Activated effector memory CD4-positive, alpha-beta T cell treated with anti-CD3 and anti-CD28 coated beads, Interleukin-2, amount 50 U/mL, for 16 hours (primary cell): ENCODE measurements at places on chromosomes 1 and 21.

DNA sequence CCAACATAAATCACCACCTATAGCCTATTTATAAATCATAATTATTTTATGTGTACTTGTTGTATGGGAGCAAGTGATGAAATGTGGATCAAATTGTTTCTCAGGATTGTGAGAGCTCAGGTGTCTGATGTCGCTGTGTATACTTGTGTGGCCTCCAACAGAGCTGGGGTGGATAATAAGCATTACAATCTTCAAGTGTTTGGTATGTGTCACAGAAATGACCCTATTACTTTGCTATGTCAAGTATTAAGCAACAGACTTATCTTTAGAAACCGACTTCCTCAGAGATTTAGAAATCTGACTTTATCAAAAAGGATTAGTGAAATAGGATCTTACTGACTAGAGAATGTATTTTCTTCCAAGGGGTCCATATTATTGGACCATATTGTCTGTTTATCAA lies 280.9 kb downstream of the TPR start:
- DNase-seq, result no peak

- DNase-seq, result no peak
Observed at GRCh38 chr1:36199934-36200741, 24.1 kb upstream of the THRAP3 start.

GRCh38 chr1:31033598-31033997 lies 31.9 kb downstream of the PUM1 start:
- no peak for DNase-seq

DNA sequence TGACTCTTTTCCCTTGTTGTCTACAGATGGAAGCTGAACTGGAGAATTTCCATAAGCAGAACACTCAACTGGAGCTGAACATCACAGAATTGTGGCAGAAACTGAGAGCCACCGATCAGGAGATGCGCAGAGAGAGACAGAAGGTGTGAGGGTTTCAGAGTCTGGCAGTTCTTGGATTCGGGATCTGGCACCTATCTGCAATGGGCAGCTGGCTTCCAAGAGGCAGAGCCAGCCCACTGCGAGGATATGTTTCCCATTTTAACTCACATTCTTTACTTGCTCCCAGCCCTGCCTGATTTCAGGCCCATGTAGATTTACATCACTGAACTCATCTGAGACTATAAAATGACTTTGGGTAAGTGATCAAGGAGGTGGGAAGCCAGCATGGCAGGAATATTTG lies 37.3 kb upstream of the TMEM125 start:
- no peak for DNase-seq

- DNase-seq, result peak; percentile 86
Observed at GRCh38 chr1:52632732-52633290, at the start of gene SHISAL2A. TSS of gene SHISAL2A (plus strand) at chr1:52633168. CDS start at chr1:52633494, 326 bp downstream.

- no peak for DNase-seq
Observed at GRCh38 chr1:39165049-39165448, 39.4 kb upstream of the MACF1 start.

DNA sequence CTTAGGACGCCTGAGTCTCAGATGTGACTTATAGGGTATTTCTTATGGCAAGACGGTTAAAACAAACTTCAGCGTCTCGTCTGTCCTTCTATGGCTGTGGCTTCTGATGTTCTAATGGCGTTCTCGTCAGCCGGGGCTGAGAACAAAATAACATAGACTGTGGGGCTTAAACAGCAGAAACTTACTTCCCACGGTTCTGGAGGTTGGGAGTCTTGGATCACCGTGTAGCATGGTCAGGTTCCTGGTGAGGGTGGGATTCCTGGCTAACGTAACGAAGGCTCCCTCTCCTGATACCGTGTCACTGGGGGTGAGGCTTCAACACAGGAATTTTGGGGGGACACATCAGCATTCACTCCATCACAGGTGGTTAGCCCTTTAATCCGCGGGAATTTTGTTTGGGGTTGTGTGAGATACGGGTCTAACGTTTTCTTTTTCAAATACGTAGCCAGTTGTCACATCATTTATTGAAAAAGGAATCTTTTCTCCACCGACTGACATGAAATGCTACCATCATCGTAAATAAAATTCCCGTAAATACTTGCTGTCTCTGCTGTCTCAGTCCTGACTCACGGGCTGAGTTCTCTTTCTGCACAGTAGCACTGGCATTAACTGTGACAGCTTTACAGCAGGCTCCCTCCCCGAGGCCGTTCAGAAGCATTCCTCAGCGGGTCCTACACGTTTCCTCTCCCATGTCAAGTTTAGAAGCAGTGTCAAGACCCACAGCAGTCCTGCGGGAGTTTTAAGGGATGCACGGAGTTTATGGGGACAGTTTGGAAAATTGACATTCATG lies 8.1 kb upstream of the POFUT2 start:
- DNase-seq, result peak; percentile 27

- peak; percentile 21 for DNase-seq
Observed at GRCh38 chr1:234533034-234533891, 54.3 kb upstream of the TARBP1 start.

- DNase-seq, result no peak
Observed at GRCh38 chr1:228209657-228210056, 1.8 kb downstream of the OBSCN start.

GRCh38 chr1:108717774-108718316 lies 5.1 kb downstream of the FNDC7 start:
- DNase-seq, result no peak

GRCh38 chr1:223547316-223548114 lies 118.0 kb downstream of the CAPN8 start:
- DNase-seq, result no peak

DNA sequence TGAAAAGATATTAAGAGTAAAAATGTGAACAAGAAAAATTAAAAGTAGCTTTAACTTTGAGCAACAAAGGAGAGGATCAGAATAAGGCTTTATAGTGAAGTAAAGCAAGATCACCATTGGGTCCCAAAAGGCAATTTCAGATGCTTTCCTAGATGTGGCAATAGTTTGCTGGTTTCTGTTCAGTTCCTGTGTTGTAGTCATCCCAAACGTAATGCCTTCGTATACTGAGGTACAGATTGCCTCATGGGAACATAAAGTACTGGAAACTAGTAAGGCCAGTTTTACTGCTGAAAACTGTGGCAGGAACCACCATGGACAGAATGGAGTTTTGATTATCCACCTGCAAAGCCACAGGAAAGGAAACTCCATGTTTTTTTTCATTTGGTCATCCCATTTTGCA lies 283.5 kb upstream of the SGIP1 start:
- no peak for DNase-seq

GRCh38 chr1:89781494-89782126 lies 39.2 kb upstream of the LRRC8D start:
- peak; percentile 91 for DNase-seq

DNA sequence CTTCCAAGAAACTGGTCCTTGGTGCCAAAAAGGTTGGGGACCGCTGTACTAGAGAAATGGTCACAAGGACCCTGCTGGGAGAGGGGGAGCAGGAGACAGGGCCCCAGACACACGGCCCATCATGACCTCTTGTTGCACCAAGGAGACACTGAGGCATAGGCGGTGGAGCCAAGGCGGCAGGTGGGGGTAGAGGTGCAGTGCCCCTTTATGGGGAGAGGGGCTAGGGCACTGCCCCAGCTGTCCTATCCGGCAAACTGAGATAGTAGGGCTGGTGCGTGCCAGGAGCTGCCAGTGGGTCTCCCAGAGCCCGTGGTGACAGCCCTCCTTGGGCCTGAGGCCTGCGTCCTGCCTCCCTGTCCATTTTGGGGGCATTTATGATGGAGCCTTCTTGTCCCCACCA lies 20.3 kb downstream of the TNNT2 start:
- no peak for DNase-seq

GRCh38 chr1:153231363-153231762 lies 14.0 kb downstream of the PRR9 start:
- DNase-seq, result no peak

- DNase-seq, result no peak
Observed at GRCh38 chr1:86183810-86184209, 27.2 kb upstream of the COL24A1 start.

DNA sequence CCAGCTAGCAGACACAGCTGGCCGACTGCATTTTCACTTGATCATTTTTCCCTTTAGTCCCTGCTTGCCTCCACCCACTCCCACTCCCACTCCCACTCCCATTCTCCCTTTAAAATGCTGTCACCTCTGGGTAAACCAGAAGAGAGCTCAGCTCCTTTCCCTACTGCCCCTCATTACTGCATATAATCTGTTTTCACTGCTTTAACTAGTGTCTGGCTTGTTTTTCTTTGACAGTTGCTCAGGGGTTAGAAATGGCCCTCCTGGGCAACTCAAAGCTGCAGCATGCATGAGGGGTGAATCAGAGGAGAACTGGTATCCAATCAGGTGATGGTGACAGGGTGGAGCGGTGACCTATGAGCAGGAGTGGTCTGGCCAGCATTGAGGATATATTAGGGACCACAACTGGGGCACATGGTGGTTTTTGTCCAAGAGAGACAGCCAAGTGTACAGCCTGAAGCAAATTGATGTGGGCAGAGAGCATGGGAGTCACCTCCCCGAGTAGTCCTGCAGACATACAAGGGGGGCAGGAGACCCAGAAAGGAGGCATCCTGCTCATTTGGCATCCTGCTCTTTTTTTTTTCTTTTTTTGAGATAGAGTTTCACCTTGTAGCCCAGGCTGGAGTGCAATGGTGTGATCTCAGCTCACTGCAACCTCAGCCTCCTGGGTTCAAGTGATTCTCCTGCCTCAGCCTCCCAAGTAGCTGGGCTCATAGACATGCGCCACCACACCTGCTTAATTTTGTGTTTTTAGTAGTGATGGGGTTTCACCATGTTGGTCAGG lies 42.6 kb upstream of the SRSF10 start:
- DNase-seq, result no peak

- DNase-seq, result peak; percentile 85
Observed at GRCh38 chr1:168084396-168085231, 52.1 kb downstream of the GPR161 start.

DNA sequence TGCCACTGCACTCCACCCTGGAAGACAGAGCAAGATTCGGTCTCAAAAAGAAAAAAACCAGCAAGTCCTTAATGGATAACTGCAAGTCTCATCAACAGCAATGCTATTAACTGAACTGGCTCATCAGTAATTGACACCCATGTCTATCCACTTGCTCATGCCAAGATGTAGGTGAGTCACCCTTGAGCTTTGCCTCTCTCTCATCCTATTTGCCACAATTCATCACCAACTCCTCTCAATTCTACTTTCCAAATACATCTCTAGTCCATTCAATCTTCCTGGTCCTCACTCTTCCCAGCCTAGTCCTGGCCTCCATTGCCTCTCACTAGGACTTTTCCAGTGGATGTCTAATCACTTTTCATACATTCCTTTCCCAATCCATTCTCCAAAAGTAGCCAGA lies 103.7 kb upstream of the PRMT6 start:
- DNase-seq, result no peak

GRCh38 chr1:29679316-29679715 lies 443.0 kb downstream of the PTPRU start:
- DNase-seq, result no peak

- no peak for DNase-seq
Observed at GRCh38 chr1:224133741-224134299, 19.9 kb downstream of the FBXO28 start.

DNA sequence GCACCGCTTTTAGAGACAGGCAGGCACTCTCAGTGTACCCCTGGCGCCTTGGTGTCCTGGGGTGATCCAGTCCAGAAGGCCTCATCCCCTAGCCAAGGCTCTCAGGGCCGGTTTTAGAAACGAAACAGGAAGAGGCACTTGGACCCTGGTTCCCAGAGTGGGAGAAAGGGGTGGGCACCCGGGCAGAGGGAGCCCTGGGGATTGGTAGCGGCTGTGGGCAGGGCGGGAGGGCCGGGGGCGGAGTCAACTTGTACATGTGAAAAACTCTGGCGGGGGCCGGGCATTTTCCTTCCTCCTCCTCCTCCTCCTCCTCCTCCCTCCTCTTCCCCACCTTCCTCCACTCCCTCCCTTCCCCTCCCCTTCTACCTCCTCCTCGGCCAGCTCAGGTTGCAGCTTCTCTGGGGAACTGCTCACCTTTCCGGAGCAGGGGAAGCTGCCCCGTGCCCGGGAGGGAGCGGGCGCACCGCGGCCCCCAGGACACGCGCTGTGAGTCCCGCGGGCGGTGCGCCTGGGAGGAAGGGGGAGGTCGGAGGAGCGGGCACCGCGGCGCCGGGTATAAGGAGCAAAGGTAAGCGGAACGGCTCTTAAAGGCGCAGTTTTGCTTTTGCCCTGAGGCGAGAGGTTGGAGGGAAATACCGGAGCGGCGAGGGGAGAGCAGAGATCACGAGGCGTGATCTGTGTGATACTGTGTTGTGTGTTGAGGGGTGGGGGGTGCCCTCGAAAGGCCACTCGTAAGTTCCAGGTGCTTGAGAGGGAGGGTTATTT lies at the start of gene CDK18:
Gene CDK18 (plus strand): TSS at position 359 of the 765 bp plus-strand sequence. CDS start 18,499 bp downstream, outside the sequence.
- DNase-seq, result peak; percentile 75

DNA sequence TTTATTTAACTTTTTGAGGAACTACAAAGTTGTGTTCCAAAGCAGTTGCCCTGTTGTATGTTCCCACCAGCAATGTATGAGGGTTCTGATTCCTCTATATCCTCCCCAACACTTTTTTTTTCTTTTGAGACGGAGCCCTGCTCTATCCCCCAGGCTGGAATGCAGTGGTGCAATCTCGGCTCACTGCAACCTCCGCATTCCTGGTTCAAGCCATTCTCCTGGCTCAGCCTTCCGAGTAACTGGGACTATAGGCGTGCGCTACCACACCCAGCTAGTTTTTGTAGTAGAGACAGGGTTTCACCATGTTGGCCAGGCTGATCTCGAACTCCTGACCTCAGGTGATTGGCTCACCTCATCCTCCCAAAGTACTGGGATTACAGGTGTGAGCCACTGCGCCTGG lies 60.4 kb upstream of the ENAH start:
- DNase-seq, result no peak

GRCh38 chr1:171140401-171140800 lies 44.7 kb upstream of the FMO2 start:
- DNase-seq, result no peak

GRCh38 chr1:233240829-233241682 lies 54.5 kb downstream of the PCNX2 start:
- DNase-seq, result no peak

GRCh38 chr1:2978691-2979190 lies 42.5 kb upstream of the ACTRT2 start:
- DNase-seq, result no peak

DNA sequence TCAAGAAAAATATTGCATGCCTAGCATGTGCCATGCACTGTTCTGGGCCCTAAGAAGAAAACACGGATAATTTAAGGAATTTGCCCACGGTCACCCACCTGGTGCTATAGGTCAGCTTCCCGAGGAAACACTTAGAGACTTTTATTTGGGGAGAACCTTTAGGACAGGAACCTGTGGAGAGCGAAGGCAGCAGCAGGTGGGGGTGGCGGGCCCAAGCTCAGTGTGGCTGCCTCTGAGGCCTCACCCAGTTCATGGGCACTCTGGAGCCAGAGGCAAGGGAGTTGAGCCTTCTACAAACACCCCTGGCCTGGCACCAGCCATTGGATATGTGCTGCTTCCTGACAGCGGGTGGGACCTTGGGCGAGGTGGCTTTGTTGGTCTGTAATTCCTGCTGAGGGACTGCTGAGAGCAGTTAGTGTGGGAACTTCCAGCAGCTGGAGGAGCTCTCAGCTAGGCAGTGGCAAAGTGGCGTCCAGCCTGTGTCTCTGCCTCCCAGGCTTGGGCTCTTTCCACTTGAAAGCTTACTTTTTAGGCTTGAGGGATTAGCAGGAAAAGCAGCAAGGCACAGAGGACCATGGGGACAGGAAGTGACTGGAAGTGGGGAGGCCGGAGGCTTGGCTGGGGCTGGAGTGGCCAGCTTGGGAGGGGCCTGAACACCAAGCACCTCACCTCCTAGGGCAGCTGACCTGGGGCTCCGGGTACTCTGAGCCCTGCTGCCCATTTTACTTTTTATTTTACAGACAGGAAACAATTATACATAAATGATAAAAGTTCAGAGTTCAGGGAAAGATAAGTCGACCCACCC lies 19.1 kb downstream of the MRPL37 start:
- no peak for DNase-seq

- DNase-seq, result no peak
Observed at GRCh38 chr1:21280011-21280471, 10.2 kb downstream of the ECE1 start.

- no peak for DNase-seq
Observed at GRCh38 chr1:176379626-176380339, 83.2 kb upstream of the PAPPA2 start.
